ENCODE measurements at places on chromosomes 7 and 10. TPM values are rescaled to one million over a fixed set of nuclear protein-coding genes. Genes with fewer than 3 reads are reported as not detected.

GRCh38 chr7:85215098-85215497, 28.2 kb upstream of the SEMA3D start:
- DNase-seq = no peak

DNA sequence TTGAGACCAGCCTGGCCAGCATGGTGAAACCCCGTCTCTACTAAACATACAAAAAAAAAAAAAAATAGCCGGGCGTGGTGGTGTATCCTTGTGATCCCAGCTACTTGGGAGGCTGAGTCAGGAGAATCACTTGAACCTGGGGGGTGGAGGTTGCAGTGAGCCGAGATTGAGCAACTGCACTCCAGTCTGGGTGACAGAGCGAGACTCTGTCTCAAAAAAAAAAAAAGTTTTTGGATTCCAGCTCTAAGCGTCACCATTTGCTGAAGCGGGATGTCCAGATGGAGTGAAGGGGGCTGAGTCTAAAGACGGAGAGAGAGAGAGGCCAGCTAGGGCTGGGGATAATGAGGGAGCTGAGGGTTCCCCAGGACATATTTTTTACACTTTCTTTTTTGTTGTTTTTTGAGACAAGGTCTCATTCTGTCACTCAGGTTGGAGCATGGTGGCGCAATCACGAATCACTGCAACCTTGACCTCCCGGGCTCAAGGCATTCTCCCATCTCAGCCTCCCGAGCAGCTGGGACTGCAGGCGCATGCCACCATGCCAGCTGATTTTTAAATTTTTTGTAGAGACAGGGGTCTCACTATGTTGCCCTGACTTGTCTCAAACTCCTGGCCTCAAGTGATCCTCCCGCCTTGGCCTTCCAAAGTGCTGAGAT, 9.4 kb upstream of the HK1 start:
- no peak for DNase-seq

SPDYE11 gene
- not detected for total RNA-seq

CPEB3 gene
- 6.2 TPM for total RNA-seq

DNA sequence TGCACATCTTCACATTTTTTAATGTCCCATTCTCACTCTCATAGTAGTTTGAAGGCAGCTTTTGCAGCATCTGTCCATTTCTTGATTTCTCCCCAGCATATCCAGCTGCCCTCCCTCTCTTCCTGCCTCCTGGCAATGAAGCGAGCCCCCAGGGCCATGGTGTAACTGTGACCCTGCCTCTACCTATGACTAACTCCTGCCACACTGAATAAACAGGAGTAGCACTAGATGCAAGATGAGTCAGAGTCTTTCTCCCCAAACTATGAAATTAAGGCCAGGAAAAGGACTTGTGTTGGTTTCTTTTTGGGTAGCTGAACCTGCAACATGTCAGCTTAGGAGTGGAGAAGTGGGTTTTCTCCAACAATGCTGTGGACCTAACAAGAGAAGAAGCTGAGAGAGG, 329.0 kb downstream of the RNLS start:
- DNase-seq = no peak

GRCh38 chr7:41930538-41931262, 227.8 kb upstream of the INHBA start:
- DNase-seq = no peak

- no peak for DNase-seq
Measured at GRCh38 chr10:80275756-80276155, 13.7 kb downstream of the MAT1A start.

UCMA gene
- not detected for total RNA-seq

All from adrenal gland (tissue), 19 donors.